ENCODE measurements at places on chromosomes 3 and 15.

- peak; percentile 76 for DNase-seq
Measured at GRCh38 chr3:111071257-111072030, at the start of gene NECTIN3. Gene NECTIN3, plus strand, starts transcription at chr3:111071816. Its CDS starts 202 bp downstream, at chr3:111072018.

- no peak for DNase-seq
Measured at GRCh38 chr3:85584779-85585356, 626.1 kb downstream of the CADM2 start.

DNA sequence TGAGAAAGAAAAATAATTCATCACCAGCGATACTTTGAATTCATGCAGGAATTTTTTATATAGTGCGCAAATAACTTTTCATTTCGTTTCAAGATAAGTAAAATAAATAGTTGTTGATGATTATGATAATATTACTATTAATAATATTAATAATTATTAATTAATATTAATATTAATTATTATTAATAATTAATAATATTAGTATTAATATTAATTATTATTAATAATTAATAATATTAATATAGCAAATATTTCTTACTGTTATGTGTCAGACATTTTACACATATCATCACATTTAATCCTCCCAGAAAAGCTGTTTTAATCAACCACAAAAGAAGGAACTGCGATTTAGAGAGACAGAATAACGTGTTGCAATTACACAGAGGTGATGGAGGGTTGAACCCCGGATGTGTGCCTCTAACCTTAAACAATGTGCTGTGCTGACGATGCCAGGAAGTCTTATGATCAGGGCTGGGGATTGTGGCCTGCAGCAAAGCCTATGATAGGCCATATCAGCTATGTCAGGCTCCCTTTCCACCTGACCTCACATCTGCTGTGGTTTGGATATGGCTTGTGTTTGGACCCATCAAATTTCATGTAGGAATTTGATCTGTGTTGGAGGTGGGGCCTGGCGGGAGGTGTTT lies 263.5 kb upstream of the NR2F2 start:
- no peak for DNase-seq

GRCh38 chr15:98580572-98580971 lies 67.8 kb upstream of the IGF1R start:
- DNase-seq, result no peak

- DNase-seq, result no peak
Measured at GRCh38 chr3:37279856-37280255, 105.5 kb upstream of the LRRFIP2 start.

GRCh38 chr3:149448331-149448831 lies 26.1 kb upstream of the TM4SF4 start:
- no peak for DNase-seq

DNA sequence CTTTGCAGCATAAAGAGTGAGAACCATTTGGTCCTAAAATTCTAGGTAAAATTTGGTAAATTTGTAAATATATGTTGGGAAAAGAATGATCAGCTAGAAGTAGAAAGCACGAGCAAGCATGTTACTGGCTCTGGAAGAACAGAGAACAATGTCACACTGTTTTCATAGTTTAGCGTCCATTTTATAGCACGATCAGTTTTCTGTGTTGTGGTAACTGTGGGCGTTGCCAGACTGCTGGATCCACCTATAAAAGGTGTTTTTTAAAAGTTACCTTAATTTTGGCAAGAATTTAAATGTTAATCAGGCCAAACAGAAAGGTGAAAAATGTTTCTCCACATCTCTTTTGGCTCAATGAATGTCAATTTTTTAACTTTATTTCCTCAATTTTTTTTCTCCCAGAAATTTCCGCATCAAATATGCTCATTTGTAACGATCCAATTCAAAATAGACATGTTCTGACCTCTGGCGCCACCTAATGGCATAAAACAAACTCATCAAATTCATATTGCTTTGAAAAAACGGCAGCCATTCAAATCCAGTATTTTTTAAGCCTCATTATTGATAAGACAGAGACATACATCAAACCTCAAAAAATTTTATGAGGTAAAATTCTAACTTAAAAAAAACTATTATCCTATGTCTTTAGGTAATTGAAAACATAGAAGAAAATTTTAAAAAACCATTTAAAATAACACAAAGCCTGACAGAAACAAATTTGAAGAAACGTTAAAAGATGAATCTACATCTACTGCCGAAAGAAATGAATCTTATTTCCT lies 5.5 kb upstream of the GP5 start:
- peak; percentile 40 for DNase-seq

GRCh38 chr3:171526869-171527268 lies 66.7 kb upstream of the TNIK start:
- DNase-seq, result no peak

- no peak for DNase-seq
Measured at GRCh38 chr3:166304584-166304983, 467.4 kb upstream of the BCHE start.

DNA sequence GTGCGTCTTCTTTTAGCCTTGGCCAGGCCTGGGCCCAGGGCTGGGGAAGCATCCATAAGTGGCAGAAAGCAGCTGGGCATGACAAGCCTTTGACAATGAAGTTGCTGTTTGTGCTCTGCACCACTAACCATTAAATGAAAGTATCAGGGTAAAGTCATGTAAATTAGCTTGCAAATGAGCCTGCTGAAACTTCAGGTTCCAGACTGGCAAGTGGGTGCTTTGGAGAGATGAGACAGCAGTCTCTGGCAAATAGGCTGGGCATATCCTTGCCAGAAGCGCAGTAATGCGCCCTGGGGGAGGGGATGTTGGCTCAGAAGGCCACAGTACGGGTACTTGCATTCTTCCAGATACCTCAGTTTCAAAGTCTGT lies 40.7 kb downstream of the RAB6B start:
- no peak for DNase-seq
